GDM1 (cell line): ENCODE measurements at places on chromosomes 5 and 9.
A peak's percentile ranks its signal among the peaks of the same experiment; 100 is the strongest.

GRCh38 chr9:116312221-116312620 is 158.6 kb downstream of the PAPPA start:
- no peak for DNase-seq

DNA sequence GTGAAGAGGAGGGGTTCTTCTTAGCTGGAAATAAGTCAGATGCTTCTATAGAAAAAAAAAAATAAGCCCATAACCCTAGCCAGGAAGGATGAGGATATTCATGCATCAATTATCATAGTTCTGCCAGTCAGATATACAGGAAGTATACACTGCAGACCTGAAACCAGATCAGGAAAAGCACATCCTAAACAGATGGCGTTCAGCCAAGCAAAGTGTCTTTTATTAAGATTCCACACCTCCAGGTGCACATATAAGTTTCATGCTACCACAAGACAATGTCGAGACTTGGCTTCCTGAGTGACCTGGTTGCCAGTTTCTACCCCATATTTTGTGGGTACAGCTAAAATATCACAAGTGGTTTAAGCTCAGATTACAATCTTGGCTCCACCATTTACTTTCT is 108.3 kb downstream of the CETN3 start:
- no peak for DNase-seq

DNA sequence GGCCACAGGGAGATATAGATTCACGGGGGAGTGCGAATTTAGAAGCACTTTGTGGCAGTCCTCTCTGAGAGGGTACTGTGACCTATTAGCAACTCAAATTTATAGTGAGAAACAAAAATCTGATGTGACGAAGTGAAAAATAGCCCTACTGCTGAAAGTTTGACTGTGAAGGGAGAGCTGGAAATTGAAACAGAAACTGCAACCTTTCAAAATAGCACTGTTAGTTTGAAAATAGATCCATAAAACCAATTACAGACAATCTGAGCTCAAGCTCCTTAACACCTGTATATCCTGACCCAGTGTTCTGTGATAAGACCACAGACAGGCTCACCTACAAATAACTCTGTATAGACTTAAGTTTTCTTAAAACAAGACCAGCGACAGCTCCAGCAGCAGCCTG is 420.1 kb downstream of the IRX1 start:
- no peak for DNase-seq

DNA sequence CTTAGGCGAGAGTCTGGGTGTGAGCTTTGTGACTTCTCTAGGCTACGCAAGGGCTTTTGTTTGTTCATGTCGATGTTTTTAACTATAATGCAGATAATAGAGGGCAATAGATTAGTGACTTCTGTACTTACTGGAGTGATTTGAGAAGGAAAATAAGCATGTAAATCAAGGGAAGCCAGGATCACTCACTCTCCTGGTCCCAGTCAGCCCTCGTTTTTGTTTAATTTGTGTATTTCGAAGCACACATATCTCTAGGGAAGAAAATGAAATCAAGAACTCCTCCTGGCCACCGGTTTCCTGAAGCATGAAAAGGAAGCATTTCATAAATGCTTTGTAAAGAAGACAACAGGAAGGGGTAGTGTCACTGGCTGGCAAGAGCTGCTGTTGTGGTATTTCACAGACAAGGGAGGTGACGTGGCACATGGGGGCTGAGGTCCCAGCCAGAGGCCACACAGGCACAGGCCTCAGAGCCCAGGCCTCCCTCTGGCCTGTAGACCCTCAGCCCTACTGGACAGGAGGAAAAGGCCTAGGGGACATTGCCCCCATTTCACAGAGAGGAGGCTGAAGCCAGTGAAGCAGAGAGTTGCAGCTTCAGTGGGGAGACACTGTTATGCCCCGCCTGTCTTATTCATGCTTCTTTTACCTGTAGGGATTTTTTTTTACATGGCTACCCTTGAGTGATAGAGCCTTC is 34.1 kb downstream of the IRF1 start:
- peak; percentile 74 for DNase-seq

GRCh38 chr5:6743161-6743560 is 29.9 kb downstream of the TENT4A start:
- DNase-seq: no peak

- no peak for DNase-seq
Observed at GRCh38 chr5:168468836-168469235, 17.4 kb upstream of the RARS1 start.

- DNase-seq: no peak
Observed at GRCh38 chr9:131642496-131643083, 97.3 kb downstream of the PRRT1B start.

GRCh38 chr5:120091376-120091948 is 372.6 kb upstream of the PRR16 start:
- DNase-seq: no peak

GRCh38 chr5:57316798-57317327 is 143.0 kb downstream of the GPBP1 start:
- no peak for DNase-seq

GRCh38 chr9:134633362-134634142 is 8.1 kb upstream of the COL5A1 start:
- DNase-seq: no peak

- DNase-seq: no peak
Observed at GRCh38 chr9:91117959-91118703, 243.6 kb downstream of the AUH start.

GRCh38 chr5:33824516-33825195 is 67.1 kb downstream of the ADAMTS12 start:
- DNase-seq: no peak

DNA sequence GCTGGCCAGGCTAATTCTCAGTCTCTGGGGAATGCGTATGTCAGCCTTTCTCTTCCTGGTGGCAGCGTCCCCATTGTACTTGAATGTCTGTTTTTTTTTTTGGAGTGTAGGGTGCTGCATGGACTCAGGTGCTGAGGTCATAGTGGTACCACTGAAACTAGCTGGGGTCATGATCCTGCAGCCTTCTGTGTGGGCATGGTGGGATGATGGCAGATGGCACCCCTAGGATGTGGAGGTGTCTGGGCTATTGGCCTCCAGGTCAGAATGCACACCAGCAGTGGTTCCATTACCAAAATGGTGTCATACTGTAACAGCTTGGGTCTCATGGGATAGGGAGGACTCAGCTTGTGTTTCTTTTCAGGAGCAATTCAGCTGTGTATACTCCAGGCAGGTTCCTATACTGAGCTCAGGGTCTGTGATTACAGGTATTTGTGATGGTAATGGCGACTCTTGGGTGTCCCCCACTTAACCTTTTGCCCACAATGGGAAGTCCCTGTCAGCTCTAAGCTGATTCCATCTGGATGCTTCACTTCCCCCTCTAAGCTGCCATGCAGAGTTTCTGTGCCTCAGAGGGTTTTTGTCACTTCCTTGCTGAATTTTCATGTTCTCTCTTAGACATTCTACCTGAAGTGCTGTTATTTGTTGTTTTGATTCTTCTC is 17.9 kb downstream of the HSD17B4 start:
- DNase-seq: no peak

DNA sequence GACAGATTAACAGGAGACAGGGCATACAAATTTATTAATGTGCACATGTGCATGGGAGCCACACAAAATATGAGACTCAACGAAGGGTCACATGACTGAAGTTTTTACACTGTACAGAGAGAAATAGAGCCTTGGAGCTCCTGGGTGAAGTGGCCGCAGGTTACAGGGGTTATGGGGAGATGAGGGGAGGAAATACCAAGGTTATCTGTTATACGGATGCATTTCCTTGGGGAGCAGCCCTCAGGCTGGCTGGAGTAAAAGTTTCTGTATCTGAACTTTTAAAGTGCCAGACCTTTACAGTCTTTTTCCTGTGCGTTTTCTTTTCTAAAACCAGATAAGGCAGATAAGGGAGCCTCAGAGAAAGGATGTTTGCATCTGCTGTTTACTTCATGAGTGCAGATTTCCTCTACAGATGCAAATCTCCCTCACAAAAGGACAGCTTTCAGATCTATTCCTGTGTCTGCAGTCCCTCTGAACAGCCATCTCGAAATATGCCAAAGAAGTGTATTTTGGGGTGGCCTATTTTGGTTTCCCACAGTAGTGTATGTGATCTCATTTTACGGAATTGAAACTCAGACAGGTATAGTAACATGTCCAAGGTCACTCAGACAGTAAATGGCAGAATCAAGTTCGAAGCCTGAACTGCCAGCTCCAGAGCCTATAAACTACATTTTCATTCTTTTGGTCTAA is 139.3 kb upstream of the FBXL17 start:
- no peak for DNase-seq

GRCh38 chr5:172872997-172873491 is 39.0 kb downstream of the ERGIC1 start:
- DNase-seq: no peak

DNA sequence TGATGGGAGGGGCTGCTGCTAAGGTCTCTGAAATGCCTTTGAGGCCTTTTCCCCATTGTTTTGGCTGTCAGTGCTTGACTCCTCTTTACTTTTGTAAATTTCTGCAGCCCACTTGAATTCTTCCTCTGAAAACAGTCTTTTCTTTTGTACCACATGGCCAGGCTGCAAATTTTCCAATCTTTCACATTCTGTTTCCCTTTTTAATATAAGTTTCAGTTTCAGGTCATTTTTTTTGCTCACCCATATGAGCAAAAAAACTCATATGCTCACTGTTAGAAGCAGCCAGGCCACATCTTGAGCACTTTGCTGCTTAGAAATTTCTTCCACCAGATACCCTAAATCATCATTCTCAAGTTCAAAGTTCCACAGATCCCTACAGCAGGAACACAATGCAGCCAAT is 234.6 kb upstream of the ADRA1B start:
- DNase-seq: no peak

- no peak for DNase-seq
Observed at GRCh38 chr9:128495296-128495695, 9.2 kb upstream of the GLE1 start.

DNA sequence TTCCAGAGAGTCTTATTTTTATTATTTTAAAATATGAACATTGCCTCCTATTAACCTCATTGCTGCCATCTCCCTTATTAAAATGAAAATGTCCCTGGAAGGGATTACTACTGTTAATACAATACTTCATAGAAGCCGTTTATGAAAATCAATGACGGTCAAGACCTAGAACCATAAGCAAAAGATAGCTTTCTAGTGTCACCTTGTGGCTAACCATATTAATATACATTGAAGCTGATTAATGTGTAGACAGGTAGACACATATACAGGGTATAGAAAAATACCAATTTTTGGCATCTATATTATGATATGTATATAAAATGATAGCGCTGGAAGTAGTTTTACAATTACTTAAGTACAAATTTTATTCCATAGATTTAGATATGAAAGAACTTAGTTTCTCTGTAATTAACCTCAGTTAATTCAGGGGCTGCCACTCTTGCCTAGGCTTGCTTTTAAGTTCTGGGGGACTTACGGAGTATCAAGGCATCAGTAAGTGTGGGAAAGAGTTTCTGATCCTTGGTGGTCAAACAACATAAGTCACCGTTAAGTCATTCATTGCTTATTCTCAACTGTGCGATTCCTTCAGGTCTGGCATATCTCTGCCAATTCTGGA is 2.5 kb upstream of the YTHDC2 start:
- DNase-seq: no peak

- no peak for DNase-seq
Observed at GRCh38 chr9:125700791-125701190, 6.2 kb downstream of the MAPKAP1 start.

DNA sequence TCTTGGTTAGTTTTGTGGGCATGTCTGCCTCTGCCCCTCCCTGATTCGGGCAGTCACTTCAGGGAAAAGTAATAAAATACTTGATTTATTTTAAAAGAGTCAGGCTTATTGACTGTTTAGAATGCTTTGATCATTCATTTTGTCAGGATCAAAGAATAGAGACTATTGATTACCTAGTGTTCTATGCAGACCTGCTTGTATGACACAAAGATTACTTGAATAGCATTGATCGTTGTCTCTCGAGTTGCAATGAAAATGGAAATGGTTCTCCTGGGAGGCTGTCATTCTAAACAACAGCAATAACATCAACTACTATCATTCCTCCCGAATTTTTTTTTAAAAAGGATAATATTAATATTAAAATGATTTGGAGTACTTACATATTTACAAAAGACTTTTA is 133.2 kb upstream of the DMAC1 start:
- DNase-seq: no peak

GRCh38 chr9:31153250-31153840 is 1231.1 kb upstream of the ACO1 start:
- DNase-seq: no peak

GRCh38 chr5:126410623-126411022 is 12.6 kb upstream of the GRAMD2B start:
- no peak for DNase-seq

- peak; percentile 18 for DNase-seq
Observed at GRCh38 chr5:78887384-78888118, 97.6 kb downstream of the ARSB start.

DNA sequence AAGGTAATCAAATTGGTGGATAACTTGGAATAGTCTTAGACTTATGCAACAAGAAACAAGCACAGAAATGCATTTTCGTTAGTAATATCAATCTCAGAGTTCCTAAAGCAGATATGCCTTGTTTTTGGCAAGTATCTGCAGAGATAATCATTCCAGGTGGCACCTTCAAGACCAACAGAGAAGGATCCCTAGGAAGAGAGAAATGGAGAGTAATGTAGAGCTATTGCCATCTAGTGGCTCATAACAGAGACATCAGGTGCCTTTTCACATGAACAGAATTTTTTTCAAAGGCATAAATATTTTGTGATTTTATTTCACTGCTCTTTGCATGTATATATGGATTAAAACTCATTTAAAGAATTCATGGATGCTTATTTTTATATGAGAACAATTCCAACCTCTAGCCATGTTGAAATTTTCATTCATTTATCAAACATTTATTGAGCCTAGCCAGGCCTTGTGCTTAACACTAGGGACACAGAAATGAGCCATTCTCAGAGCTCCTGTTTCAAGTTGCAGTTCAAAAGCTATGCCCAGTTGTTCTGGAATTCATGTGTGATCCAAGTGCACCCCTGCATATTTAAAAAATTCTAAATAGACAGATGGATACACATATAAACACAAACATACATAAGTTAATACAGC is 117.5 kb upstream of the OR13F1 start:
- no peak for DNase-seq

- DNase-seq: no peak
Observed at GRCh38 chr5:171908638-171909037, 97.8 kb downstream of the FBXW11 start.

- DNase-seq: no peak
Observed at GRCh38 chr9:751137-752051, 90.1 kb upstream of the DMRT1 start.

DNA sequence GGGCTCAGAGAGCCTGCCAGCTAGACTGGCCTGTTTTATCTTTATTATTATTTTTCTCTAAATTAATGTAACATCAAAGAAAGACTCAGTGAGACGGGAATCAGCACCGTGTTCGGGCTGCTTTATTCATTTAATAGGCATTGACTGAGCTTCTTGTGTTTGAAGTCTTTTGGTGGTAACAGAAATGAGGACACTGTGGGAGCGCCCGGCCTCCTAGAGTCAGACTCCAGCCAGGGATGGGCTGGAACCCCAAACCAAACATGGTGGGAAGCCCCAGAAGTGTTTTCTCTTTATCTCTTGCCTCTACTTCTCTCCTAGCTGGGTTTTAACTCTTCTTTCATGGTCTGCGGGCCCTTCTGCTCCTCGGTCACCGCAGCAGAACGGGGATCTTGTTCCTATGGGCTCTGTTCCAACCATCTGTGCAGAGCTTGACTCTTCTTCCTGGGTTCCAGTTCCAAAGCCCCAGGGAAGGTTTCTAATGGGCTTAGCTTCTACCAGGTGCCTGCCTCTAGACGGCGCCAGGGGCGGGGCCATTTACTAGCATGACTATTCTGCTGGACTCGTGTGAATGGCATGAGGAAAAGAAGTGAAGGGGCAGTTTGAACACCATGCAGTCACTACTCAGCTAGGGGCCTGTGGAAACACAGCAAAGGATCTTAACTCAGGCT is 123.8 kb downstream of the FGF18 start:
- DNase-seq: no peak

- DNase-seq: no peak
Observed at GRCh38 chr5:173014671-173015070, 31.1 kb downstream of the ATP6V0E1 start.
